ENCODE measurements at places on chromosomes 3 and 15.

GRCh38 chr3:124498891-124499290, 231.4 kb upstream of the UMPS start:
- DNase-seq: no peak

GRCh38 chr3:15331606-15332404, 581 bp downstream of the SH3BP5 start:
- no peak for DNase-seq

DNA sequence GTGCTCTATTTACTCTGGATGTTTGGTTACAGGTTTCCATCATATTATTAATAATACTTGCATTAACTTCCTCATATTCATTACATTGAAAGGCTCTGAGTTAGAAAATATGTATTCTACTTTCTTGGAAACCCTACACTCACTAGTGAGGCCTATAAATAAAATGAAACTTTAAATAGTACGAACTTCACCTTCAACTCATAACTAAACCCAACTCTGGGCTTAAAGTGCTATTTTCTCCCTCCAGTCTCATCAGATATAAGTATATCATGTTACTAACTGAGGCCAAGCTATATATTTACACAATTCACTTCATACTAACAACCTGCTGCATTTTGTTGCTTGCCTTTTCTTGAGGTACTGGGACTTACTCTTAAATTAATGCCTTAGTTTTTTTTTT, 306.7 kb downstream of the TIGIT start:
- DNase-seq: no peak

DNA sequence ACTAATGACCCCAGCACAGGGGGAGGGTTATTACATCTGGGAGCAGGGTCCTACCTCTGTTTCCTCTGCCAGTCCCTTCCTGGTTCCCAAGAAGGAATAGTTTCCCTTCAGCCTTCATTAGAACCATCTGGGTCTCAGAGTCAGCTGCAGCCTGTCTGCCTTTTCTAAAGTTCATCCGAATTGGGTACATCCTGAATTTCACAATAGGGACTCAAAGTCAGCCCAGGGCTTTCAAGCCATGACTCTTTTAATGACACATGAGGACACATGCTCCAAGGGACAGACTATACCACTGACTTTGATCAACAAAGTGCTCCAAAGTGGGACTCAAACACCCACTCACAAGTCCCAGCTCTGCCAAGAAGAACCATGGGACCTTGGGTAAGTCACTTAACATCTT, 12.7 kb upstream of the CRABP1 start:
- no peak for DNase-seq

DNA sequence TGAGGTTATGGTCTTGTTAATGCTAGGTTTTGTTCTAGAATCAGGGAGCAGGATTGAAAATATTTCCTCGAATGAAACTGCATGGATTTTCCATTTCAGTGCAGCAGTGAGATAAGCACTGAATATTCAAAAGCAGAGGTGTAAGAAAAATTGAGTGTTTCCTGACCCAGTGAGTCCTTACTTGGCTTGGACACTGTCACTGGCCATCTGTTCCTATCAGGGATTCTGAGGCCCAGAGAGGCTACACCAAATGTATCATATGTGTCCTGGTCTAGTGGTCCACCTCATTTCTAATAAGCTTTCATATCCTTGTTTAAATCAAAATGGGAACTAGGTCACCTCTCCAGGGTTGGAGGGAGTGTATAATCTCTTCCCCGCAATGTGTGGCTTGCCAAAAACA, 61.1 kb upstream of the RAD18 start:
- no peak for DNase-seq

DNA sequence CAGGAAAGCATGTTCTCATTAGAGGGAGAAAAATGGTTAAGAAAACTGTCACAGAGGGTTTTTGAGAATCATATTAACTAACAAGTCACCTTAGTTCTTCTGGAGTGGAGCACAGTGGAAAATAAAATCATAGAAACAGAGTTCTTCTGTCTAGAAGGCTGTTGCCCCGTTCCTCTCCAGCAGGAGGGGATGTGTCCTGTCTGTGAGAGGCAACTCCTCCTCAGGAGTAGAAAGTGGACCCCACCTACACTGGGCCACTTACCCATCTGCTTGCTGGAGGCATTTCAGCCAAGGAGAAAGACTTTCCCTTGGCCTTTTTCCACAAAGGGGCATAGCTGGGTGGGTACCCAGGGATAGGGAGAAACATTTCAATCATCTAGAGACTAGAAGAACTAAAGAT, 106.6 kb downstream of the SSR3 start:
- no peak for DNase-seq

DNA sequence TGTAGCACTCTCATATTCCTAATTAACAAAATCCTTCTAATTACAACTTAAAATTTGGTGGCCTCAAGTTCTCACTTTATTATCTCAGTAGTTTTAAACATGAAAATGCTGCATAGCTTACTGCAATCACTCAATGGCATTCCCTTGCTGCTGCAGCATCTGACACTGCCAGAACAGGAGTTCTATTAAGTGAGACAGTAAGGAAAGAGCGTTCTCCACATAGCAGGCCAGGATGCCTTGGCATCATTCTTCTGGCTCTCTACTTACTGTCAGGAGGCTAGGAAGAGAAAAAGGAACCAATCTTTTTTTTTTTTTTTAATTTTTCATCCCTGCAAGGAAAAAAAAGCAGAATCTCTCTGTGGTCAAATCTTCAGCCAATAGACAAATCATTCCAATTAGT, 3.2 kb downstream of the CNBP start:
- no peak for DNase-seq

- DNase-seq: no peak
Measured at GRCh38 chr15:39362821-39363561, 217.9 kb upstream of the THBS1 start.

- no peak for DNase-seq
Measured at GRCh38 chr15:67103869-67104268, 38.5 kb downstream of the SMAD3 start.

- DNase-seq: no peak
Measured at GRCh38 chr3:55623786-55624185, 136.7 kb upstream of the WNT5A start.

GRCh38 chr3:29644261-29644660, 363.4 kb downstream of the RBMS3 start:
- no peak for DNase-seq

DNA sequence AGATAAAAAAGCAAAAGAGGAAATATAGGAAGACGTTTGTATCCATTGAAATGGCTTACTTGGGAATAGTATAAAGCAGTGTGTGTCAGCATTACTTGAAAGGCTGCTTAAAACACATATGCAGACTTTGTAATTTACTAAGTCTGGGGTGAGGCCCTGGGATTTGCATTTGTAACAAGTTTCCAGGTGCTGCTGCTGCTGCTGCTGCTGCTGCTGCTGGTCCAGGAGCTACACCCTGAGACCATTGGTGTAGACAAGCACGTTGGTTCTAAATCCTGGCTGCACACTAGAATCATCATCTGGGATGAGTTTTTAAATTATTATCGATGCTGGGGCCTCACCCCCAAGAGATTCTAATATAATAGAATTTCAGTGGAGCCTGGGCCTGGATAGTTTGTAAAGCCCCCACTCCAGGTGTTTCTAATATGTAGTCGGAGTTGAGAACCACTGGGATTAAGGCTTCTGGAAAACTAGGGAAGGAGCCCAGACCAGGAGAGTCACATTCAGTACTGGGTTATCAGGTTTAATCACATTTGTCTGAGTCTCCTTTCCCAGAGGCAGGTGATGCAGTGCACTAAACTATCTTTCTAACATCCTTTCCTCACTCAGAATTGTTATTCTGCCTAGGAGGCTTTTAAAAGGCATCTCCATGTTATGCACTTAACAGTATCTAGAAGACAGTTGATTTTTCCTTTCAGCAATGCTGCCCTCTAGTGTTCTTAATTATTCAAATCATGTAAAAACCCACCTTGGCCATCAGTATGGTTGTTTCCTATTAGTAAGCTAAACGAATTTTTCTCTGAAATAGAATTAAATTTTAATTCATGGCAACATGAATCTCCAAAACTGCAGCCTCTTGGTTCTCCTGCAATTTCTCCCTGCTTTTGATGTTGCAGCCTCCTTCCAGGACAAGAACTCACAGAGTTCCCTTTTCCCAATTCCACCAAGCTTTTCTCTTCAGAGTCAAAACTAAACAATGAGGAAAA, 45.4 kb downstream of the SSR3 start:
- DNase-seq: peak; percentile 55

GRCh38 chr15:63509955-63510940, 5.9 kb downstream of the USP3 start:
- peak; percentile 69 for DNase-seq

DNA sequence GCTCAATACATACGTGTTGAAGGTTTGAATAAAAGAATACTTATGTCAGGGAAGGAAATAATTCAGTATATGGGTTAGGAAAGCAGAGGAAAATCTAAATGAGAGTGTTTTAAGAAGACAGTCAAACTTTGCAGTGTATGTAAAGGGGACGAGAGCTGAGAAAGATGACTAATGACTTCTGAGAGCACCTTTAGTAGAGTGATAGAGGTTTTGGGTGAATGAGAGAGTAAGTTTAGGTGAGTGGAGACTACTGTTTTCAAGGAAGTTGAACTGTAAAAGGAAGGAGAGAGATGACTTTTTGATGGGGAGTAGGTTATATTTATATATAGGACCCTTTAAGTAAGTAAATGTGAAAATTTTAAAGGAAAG, 9.4 kb downstream of the TBC1D23 start:
- DNase-seq: no peak

GRCh38 chr3:185701611-185702261, 115.6 kb downstream of the SENP2 start:
- no peak for DNase-seq

- no peak for DNase-seq
Measured at GRCh38 chr15:64763021-64763420, 12.4 kb downstream of the RBPMS2 start.
